ENCODE measurements at places on chromosomes 1 and 21.

DNA sequence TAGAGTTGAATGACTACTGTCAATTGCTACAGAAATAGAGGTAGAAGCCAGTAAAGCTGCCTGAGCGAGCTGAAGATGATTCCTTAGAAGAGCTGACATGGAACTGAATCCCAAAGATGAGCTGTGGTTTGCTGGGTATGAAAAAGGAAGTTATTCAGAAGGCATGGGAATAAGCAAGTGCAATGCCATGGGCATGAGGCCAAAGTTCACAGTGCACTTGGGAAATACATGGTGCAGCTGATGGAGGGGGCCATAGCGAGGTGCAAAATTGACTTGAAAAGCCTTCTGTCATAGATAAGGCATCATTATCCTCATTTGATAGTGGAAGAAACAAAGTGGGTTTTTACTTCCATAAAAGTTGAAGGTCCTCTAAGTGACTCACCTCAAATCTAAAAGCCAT is 88.6 kb downstream of the NEK7 start:
- no peak for DNase-seq

GRCh38 chr1:59108481-59109317 is 188.2 kb upstream of the FGGY start:
- no peak for DNase-seq

DNA sequence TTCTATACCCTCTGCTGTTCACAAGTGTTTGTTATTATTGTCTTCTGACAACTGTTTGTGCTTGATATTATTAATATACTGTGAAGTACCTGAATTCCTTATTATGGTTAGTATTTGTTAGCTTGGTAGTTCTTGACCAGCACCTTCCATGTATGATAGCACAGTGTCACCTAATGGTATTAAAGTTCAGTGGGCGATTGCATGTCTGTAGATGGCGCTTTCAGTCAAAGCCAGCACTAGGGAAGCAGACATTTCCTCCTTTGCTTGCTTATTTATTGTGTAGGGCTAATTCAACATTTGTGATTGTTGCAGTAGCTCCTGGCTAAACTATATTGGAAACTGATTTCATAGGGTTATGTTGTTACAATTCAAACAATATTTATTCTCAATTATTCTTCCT is 218.0 kb downstream of the ZP4 start:
- no peak for DNase-seq

GRCh38 chr1:224735159-224735558 is 119.0 kb downstream of the CNIH3 start:
- DNase-seq = no peak

- no peak for DNase-seq
These were observed 46.0 kb downstream of the PKP1 start for GRCh38 chr1:201329286-201329685.

GRCh38 chr1:118340928-118341910 is 156.2 kb upstream of the SPAG17 start:
- no peak for DNase-seq

DNA sequence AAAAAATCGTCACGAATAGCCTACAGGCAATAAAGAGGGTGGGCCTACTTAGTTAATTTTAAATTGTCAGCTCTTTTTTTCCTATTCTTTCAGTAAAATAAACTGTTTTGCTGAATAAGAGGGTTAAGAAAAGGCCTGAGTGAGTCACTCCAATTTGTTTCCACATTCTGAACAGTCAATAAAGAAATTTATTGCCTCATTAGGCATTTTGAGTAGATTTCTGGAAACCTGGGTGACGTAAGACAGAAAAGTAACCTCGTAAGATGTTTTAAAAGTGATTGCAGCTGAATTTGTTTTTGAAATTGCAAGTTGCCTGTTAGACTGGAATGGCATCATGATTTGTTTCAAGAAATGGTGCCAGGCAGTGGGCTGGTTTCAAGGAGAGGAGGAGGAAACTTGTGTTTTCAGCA is 439.3 kb downstream of the USP25 start:
- DNase-seq = no peak

DNA sequence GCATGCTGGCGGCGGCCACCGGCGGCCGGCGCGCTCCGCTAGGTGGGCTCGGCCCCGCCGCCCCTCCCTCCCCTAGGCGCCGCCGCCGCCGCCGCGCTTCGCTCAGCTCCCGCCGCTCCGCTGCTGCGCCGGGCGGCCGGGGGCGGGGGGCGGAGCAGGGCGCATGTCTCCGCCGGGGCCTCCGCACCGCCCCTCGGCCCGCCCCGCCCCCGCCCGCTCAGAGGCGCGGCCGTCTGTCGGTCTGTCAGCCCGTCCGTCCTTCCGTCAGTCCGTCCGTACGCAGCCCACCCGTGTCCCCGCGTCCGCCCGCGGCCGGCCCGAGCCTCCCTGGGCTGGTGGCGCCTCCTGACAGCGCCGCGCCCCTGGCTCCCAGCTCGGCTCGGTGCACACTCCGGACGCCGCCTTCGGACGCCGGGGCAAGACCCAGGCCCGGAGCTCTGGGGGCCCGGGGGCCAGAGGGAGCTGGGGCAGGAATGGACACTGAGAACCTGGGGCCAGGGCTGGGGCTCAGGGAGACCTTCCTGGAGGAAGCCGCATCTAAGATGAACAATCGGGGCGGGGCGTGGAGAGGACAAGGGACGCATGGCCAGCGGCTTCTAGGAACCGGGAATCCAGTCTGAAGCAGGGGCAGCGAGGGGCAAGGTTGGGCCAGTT is at the start of gene GPR153:
GPR153 (minus strand) TSS at position 138 of the 654 bp plus-strand sequence. CDS start 6,193 bp downstream, outside the sequence.
- DNase-seq = no peak

GRCh38 chr21:44532712-44533111 is 7.3 kb downstream of the KRTAP10-1 start:
- DNase-seq = no peak

- DNase-seq = no peak
These were observed 24.0 kb upstream of the C1orf21 start for GRCh38 chr1:184362876-184363275.

DNA sequence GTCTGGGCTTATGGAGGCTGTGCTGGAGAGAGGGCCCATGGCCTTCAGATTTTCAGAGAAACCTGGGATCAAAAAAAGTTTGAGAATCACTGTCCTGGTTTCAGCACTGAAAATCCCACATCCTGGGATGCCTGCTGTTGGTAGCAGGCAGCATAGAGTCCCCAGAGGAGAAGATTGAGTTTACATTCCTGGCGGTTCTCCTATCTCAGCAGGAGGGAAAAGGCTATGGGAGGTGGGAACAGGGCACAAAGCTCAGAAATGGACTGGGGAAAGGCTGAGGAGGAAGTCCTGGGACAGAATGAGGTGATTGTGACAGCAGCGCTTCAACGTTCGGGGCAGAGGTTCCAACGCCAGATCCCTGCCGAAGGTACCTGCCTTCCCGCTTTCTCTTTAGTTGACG is 103.4 kb downstream of the ETS2 start:
- DNase-seq = no peak

DNA sequence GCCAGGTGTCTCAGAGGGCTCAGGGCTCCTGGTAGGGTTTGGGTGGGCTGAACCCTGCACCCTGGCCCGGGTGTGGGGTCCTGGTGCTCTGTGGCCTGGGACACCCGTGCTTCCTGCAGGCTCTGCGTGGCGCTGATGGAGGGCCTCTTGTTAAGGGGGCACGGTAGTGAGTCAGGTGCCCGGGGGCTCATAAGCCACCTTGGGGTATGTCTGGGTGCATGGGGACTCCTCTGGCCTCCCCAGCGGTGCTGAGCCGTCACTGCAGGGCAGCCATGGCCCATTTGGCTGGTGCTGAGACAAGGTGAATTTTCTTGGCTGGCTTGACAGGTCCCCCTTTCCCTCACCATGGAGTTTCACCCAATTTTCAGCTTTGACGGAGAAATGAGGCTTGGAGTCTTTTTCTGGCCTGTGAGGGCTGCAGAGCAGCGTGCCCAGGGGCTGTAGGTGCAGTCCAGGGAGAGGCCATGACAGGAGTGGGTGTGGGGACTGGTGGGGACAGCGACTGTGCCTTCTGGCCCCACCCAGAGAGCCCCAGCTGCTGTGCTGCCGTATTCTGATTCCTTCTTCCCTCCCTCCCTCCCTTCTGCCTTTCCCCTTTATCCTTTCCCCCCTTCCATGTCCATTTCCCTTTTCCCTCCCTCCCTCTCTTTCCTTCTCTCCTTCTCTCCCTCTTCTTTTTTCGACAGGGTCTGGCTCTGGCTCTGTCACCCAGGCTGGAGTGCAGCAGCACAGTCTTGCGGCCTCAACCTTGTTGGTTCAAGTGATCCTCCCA is 40.4 kb downstream of the SKI start:
- DNase-seq = no peak

GRCh38 chr1:63721531-63722189 is 52.2 kb upstream of the ROR1 start:
- DNase-seq = no peak

GRCh38 chr1:156359973-156360372 is 9.0 kb upstream of the RHBG start:
- no peak for DNase-seq

GRCh38 chr1:239840336-239840735 is 251.3 kb upstream of the FMN2 start:
- DNase-seq = no peak

DNA sequence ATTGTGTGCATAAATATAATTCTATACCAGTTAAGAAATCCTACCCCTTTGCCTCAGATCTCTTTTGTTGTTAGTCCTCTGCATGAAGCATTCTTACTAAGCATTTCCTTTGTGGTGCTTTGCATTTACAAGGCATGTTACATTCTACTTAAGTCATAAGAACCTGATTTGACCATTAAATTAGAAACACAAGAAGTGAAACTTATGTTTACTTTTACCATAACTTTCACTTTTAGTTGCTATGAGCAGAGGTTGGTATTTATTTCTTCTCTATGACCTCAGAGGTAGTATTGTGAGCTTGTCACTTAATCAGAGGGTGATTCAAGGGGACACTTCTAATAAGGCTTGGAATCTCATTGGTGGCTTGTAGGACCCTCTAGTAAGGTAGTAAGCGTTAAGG is 9.0 kb downstream of the FAM20B start:
- no peak for DNase-seq

DNA sequence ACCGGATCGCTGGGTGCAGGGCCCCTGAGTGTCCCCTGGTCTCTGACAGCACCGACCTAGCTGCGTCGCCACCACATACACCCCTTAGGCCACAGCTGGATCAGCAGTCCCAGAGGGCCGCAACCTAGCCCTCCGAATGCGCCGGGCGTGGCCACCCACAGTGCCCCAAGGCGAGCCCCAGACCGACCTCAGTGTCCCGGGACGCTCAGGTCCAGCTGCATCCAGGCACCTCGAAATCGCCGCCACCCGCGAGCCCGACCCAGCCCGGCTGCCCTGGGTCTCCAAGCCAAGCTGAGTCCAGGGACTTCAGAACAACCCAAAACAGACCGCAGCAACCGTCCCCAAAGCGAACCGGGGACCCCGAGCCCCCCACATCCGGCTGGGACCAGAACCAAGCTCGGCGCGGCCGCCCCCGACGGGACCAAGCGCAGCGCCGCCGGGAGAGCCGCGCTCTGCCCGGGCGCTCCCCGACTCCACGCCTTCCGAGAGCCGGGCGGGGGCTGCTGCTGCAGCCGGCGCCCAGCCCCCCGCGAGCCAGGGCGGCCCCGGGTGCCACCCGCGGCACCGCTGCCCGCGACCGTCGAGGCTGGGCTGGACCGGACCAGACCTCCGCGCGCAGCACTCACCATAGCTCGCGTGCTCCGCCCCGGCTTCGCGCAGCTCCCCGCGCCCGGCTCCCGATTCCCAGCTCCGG is 54.6 kb upstream of the ECE1 start:
- no peak for DNase-seq

DNA sequence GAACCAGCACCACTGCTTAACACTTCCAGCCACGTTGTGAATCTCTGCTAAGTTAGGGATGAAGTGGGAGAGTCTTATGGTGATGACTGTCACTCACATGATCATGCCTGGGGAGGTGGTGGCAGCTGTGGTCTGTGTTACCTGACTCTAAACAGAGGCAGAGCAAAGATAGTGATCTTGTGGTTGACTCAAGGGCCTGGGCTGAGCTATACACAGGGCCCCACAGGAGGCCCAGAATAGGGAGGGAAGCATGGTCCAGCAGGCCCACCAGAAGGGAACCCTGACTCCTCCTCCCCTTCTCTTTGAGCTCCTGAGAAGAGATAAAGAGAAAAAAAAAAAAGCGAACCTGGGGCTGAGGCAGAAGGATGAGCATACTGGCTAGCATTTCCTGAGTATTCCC is 55.0 kb downstream of the PLXNA2 start:
- DNase-seq = no peak

DNA sequence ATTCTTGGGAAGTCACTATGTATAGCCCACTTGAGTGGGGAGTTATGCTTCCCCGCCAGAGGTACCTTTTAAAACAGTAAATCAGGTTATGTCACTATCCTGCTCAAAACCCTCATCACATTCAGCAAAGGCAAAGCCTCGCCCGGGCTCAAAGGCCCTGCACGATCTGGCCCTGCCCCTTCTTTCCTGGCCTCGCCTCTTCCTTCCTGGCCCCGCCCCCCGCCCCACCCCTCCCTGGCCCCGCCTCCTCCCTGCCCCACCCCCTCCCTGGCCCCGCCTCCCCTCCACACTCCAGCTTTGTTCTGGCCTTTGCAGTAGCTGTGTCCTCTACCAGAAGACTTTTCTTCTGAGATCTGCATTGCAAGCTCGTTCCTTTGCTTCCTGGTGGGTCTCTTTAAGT is 6.6 kb downstream of the LDLRAD2 start:
- no peak for DNase-seq

DNA sequence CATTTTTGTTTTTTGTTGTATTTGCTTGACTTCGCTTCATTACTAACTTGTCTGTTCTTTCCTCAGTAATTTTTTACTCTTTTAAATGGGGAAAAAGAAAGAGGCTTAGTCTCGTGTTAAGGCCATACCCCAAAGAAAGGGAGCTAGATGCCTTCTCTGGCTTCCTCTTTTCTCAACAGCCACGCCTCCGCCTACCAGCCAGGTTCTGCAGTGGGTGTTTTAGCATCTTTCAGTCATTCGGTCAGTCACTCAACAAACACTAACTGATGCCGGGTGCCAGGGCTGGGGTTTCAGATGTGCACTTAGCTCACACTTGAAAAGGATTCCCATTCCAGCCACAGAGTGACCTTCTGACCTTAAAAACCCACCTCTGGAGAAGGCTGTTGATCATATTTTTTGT is 46.3 kb upstream of the VAV3 start:
- no peak for DNase-seq

DNA sequence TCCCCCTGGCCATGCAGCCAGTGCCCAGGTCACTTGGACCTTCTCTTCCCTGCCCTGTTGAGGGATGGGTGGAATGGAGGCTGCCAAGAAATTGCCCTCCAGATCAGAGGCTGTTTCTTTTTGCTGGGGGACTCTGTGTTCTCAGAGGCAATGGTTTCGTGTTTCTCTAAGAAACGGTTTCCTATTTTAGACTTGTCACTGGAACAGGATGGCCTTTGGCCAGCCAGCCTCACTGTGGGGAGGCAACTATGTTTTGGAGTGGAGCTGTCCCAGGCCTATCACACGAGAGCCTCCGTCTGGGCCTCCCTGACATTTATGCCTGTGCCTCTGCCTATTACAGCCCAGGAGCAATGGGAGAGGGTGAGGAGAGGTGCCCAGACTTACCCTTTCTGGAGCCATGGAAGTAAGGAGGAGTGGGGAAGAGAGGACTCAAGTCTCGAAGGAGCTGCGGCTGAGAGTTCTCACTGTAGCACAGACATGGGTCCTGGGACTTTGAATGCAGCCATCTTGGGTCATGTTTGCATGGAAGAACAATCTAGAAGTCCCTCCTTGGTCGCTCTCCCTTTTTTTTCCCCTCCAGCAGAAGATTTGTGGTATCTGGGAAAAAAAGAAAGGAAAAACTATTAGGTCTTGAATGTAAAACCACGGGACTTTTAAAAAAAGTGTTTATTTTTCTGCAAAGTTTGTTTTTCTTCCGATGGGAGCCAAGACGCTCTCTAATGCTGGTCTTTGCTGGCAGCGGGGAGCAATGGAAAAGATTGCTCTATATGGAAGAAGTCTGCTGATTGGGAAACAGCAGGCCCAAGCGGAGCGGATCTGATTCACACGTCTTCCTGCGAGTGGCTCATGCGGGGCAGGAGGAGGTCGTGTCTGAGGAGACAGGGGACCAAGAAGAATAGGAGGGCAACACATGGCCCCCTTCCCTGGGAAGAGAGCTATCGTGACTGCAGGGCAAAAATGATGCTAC is 219.2 kb downstream of the FOXD2 start:
- no peak for DNase-seq
